ENCODE measurements at places on chromosomes 1 and 21. TPM values are rescaled to one million over a fixed set of nuclear protein-coding genes. Genes with fewer than 3 reads are reported as not detected.

OLFML3 gene
- 22.7 TPM for total RNA-seq

ID3 gene
- total RNA-seq, result 10.4 TPM

SORT1 gene
- total RNA-seq, result 1.2 TPM

TMPRSS3 gene
- not detected for total RNA-seq

C2CD2 gene
- 52.6 TPM for total RNA-seq

OR2M3 gene
- total RNA-seq, result not detected

CLIC6 gene
- total RNA-seq, result 0.73 TPM

RBP7 gene
- total RNA-seq, result not detected

DENND2D gene
- 2.3 TPM for total RNA-seq

DMBX1 gene
- total RNA-seq, result not detected

CNIH3 gene
- total RNA-seq, result 62.4 TPM

SLC26A9 gene
- total RNA-seq, result under 0.01 TPM

HUNK gene
- total RNA-seq, result under 0.01 TPM

ICOSLG gene
- total RNA-seq, result 0.37 TPM

ARHGEF2 gene
- total RNA-seq, result 100 TPM

PLEKHN1 gene
- total RNA-seq, result 1.2 TPM

OR2T1 gene
- total RNA-seq, result not detected

MLLT11 gene
- 0.78 TPM for total RNA-seq

ZSWIM5 gene
- total RNA-seq, result 0.20 TPM

TPTE gene
- total RNA-seq, result not detected

PKP1 gene
- under 0.01 TPM for total RNA-seq

TCP10L gene
- total RNA-seq, result under 0.01 TPM

FCGR3A gene
- not detected for total RNA-seq

TAL1 gene
- not detected for total RNA-seq

MSH4 gene
- 0.20 TPM for total RNA-seq

GOLT1A gene
- not detected for total RNA-seq

RORC gene
- total RNA-seq, result not detected

GUCA2A gene
- not detected for total RNA-seq

SLC9C2 gene
- not detected for total RNA-seq

RAB7B gene
- total RNA-seq, result 8.2 TPM

OPTC gene
- total RNA-seq, result not detected

C1orf141 gene
- not detected for total RNA-seq

OR14K1 gene
- total RNA-seq, result not detected

PTGFRN gene
- total RNA-seq, result 32.1 TPM

CYYR1 gene
- not detected for total RNA-seq

FCMR gene
- not detected for total RNA-seq

ACKR1 gene
- not detected for total RNA-seq

VCAM1 gene
- 0.37 TPM for total RNA-seq

ATP6V1G3 gene
- total RNA-seq, result not detected

LRRC8D gene
- total RNA-seq, result 13.2 TPM

FBXO44 gene
- 8.0 TPM for total RNA-seq

ADORA1 gene
- 0.59 TPM for total RNA-seq

NOTCH2NLA gene
- 95.6 TPM for total RNA-seq

AGL gene
- 7.8 TPM for total RNA-seq

SLC45A3 gene
- total RNA-seq, result 0.37 TPM

MEX3A gene
- 0.73 TPM for total RNA-seq

C1orf94 gene
- under 0.01 TPM for total RNA-seq

DISC1 gene
- total RNA-seq, result 5.1 TPM

BRINP3 gene
- under 0.01 TPM for total RNA-seq

C8A gene
- total RNA-seq, result not detected

CYP4Z1 gene
- total RNA-seq, result not detected

CFAP141 gene
- total RNA-seq, result not detected

NBPF12 gene
- total RNA-seq, result 3.7 TPM

Data from subcutaneous preadipocyte (primary cell).